ENCODE measurements at places on chromosomes 6 and 20.

- no peak for DNase-seq
These were observed 95.9 kb upstream of the JAG1 start for GRCh38 chr20:10769700-10770099.

- DNase-seq: no peak
These were observed 217.0 kb downstream of the HAO1 start for GRCh38 chr20:7723284-7723683.

- no peak for DNase-seq
These were observed 562 bp downstream of the GGT7 start for GRCh38 chr20:34871966-34872621.

GRCh38 chr6:157928428-157928827 is 53.2 kb upstream of the SYNJ2 start:
- no peak for DNase-seq

DNA sequence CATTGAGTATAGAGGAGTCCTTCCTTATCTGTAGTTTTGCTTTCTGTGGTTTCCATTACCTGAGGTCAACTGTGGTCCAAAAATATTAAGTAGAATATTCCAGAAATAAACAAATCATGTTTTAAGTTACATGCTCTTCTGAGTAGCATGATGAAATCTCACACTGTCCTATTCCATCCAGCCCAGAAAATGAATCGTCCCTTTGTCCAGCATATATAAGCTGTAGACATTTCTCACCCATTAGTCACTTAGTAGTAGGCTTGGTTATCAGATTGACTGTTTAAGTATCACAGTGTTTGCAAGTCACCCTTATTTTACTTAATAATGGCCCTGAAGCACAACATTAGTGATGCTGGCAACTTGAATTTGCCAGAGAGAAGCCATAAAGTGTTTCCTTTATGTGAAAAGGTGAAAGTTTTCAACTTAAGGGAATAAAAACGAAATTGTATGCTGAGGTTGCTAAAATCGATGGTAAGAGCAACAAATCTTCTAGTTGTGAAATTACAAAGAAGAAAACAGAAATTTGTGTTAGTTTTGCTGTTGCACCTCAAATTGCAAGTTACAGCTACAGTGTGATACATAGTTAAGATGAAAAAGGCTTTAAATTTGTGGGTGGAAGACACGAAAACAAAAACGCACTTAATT is 198.6 kb upstream of the SIM1 start:
- no peak for DNase-seq

- DNase-seq: no peak
These were observed 439.8 kb upstream of the JARID2 start for GRCh38 chr6:14806101-14806500.

GRCh38 chr20:32473231-32474008 is 111.7 kb downstream of the NOL4L start:
- no peak for DNase-seq

GRCh38 chr6:125393449-125393858 is 91.7 kb upstream of the HDDC2 start:
- no peak for DNase-seq

DNA sequence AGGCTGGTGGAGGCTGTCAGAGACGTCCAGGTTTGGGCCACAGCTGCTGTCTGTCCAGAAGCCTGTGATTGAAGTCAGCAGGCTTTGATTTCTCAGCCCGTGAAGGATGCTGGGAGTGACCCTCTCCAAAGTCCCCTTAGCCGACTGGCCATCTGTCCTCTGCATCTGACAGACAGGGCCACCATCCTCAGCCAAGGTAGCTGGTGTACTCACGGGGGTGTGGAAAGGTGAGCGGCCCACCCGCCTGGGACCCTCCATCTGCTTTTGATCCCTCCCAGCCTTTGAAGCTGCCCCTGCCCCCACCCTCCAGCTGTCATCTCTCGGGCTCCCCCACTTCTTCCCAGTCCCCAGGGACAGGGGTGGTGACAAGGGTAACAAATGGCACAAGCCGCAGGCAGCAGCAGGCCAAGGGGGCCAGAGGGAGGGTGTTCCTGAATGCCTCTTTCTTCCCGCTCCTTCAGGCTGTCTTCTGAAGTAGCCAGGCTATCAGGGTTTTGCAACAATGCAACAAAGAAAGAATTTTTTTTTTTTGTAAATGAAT is 84.4 kb downstream of the EYA2 start:
- DNase-seq: peak; percentile 61

DNA sequence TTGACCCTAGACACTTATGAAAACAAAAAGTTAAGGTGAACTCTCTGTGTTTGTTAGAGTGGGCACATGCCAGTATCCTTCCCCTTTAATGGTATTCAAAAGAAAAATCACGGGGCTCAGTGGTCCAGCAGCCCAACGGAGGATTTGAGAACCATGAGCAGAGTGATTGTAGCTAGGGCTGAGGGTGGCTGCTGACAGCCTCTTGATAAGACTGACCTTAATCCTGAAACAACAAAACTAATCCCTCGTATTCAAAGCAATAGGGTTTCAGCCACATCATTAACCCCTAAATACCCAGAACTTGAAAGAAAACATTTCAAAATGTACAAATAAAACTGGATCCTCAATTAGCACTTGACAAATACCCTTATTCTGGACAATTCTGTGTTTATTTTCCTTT is 95.1 kb downstream of the SNAP25 start:
- no peak for DNase-seq

DNA sequence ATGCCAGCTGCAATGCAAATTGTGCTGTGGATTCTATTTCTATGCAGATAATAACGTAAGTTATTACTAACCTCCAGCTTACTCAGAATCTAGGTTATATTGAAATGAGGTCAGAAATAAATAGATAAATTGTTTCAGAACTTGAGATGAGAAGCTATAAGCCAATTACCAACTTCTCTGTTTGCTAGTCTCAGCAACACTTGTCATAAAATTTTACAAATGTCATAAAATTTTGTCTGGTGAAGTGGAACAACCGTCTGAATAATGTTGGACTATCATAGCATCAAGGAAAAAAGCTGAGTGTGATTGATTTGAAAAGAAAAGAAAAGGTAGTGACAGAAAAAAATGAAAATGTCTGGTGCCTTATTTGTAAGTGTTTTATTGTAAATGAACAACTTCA is 36.7 kb downstream of the COL9A1 start:
- DNase-seq: no peak

DNA sequence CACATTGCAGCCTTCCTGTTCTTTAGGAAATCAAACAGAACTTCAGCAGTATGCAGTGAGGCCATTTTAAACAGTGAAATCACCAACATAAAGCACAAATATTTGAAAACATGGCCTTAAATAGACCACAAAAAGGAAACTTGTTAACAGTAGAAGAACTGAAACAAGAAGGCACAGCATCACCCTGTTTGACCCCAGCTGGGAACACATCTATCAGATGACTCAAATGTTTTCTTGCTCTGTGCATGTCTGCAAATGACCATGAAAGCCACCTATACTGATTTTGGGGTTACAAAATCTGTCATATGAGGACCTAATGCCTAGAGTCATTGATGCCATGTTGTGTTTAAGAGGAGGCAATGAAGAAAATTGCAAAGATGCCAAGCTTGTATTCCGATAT is 123.8 kb upstream of the ADGRF1 start:
- no peak for DNase-seq

DNA sequence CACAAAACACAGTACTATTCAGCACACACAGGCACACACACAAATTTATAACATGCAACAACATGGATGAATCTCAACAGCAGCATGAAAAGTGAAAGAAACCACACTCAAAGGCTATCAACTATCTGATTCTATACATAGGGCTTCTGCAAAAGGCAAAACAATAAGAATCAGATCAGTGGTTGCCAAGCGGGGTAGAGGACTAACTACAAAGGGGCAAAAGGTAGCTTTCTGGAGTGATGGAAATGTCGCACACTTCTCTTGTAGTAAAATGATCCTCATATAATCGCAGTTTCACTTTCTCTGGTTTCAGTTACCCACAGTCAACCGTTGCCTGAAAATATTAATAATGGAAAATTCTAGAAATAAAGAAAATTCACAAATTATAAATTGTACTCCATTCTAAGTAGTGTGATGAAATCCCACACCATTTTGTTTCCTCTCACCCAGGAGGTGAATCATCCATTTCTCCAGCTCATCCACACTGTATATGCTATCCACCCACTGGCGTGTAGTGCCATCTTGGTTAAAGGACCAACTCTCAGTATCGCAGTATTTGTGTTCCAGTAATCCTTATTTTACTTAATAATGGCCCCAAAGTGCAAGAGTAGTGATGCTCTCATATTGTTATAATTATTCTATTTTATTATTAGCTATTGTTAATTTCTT is 12.8 kb upstream of the PLN start:
- no peak for DNase-seq

- peak; percentile 39 for DNase-seq
These were observed 171.6 kb upstream of the FBXL4 start for GRCh38 chr6:99119109-99120031.

DNA sequence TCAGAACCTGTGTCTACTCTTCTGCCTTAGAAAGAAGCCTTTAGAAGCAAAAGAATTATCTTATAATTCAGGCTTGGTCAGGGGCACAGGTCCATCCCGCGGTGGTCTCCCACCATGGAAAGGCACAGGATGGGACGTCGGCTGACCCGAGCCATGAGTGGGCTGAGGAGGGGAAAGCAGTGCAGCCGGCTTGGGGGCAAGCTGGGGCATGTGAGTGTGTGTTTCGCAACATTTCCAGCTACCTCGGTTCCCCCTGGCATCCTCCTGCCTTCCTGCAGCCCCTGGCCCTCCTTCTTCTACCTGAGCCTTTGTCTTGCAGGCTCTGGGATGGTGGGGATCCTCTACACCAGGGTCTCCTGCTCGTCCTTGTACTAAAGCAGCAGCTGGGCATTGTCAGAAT is 29.1 kb upstream of the FOXC1 start:
- DNase-seq: no peak

GRCh38 chr6:74851596-74851995 is 354.3 kb downstream of the COL12A1 start:
- DNase-seq: no peak

DNA sequence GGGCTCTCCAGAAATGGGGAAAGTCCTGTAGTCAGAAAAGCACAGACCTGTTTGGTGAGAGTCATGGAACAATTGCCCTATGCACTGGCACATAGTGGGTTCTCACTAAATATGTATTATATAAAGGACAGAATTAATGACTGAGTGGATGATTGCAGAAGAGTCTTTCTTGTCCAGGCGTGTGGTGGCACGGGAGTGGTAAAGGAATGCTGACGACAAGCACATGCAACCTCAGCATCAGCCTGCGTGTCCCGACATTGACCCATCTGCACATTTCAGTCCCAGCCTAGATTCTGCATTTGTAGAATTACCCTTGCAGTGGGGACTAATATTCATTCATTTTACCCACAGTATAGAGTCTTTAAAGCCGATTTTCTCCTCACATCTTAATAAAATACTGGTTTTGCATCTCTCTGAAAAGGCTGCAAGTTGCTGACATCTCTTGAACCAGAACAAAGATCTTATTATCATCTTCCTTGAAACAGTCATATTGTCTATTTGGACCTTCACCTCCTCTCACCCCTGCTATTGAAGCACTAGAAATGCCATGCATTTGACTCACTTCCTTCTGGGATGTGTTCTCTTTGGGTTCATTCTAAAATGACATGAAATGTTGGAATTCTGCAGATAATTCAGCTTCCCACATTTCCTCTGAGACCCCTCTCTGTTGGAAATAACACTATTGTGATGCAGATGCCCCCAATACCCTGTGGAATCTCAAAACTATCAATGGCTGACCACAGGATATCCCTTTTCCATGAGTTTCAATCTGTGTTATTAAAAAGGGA is 883.6 kb upstream of the FLRT3 start:
- DNase-seq: no peak

DNA sequence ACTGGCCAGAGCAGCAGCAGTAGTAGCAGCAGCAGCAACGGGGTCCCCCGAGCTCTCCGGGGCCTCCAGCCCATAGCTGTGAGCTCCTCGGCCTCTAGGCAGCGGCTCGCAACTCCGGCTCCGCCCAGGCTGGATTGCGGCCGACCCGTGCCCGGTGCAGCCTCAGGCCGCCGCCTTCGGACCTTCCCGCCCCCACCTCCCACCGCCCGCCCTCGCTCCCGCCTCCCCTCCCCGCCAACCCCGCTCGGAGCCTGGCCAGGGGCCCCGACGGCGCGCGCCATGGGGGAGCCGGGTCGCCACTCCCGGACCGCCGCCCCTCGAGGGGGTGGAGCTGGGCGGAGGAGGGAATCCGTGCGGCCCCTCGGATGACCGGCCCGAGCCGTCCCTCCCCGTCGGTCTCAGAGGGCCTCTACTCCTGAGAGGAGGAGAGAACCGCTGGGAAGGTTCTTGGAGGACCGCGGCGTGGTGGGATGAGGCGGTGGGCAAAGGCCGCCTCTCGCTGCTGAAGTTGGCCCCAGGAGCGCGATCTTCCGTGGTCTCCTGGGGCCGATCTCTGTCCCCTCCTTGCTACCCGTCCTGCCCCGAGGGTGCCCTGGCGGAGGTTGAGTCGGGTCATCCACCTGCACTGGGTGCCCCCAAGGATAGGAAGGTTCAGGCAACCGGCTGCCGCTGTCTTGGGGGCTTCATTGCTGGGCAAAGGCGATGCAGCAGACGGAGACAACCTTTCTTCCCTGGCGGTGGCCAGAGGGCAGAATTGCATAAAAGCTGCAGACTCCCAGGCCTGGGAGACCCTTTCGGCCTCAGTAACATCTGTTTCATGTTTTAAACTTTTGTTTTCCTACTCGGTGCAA is at the start of gene ADAM33:
Gene ADAM33 (minus strand): TSS at position 80 of the 851 bp plus-strand sequence. CDS start 6 bp downstream, at position 74.
- peak; percentile 69 for DNase-seq

GRCh38 chr6:90983462-90983861 is 396.6 kb upstream of the MAP3K7 start:
- DNase-seq: no peak

DNA sequence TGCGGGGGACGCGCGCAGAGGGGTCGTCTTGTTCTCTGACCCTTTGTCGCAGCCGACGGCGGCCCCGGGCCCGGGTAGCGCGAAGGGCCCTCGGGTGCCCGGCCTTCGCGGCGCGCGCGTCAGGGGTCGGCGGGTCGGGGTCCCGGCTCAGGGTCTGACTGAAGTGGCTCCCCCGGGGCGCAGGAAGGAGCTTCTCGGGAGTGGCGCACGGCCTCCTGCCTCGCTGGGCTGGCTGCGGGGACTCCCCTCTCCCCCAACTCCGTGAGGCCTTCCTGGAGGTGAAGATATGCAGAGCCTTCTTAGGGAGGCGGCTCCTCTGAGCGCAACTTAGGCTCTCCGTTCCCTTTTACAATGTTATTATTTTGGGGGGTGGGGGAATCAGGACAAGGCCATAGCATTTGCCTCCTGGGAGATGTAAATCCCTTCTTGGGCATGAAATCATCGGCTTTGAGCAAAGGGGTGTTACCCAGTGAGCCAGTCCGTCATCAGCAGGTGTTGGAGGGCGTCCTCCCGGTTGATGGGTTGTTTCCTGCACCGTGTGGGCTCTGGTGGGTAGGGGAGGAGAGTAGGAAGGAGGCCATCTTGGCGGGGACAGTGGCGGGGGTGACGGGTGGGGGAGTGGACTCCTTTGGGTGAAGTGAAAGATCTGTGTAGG is 523 bp downstream of the CDS2 start:
- DNase-seq: peak; percentile 42

- DNase-seq: peak; percentile 37
These were observed 92.6 kb downstream of the RNGTT start for GRCh38 chr6:88870717-88871330.

- DNase-seq: peak; percentile 17
These were observed 78.6 kb upstream of the AKAP12 start for GRCh38 chr6:151160929-151161757.

Data from nephron progenitor cell (in vitro differentiated cells).